KG1 (cell line): ENCODE measurements at places on chromosomes 16 and 17.

GRCh38 chr17:76781056-76781982 is 43.4 kb downstream of the MFSD11 start:
- DNase-seq = no peak

- no peak for DNase-seq
These were observed 613.7 kb downstream of the TMEM114 start for GRCh38 chr16:7976563-7976962.

DNA sequence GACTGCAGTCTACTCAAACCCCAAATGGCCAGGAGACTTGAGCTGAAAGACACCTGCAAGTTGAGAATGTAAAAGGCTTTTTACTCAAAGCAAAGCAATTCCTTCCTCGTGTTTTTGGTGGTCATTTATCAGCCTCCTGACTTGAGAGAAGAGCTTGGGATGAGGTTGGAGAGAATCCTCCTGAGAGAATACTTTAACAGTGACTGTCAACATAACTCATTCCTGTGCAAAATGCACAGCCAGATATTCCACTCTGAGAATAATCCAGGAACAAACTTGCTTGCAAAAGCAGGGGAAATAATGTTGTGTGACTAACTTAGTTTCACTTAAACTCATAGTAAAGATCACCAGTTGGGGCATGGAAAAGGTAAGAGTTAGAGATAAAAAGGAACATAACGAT is 53.4 kb downstream of the SNTB2 start:
- no peak for DNase-seq

GRCh38 chr17:1239210-1239609 is 31.0 kb upstream of the BHLHA9 start:
- no peak for DNase-seq

DNA sequence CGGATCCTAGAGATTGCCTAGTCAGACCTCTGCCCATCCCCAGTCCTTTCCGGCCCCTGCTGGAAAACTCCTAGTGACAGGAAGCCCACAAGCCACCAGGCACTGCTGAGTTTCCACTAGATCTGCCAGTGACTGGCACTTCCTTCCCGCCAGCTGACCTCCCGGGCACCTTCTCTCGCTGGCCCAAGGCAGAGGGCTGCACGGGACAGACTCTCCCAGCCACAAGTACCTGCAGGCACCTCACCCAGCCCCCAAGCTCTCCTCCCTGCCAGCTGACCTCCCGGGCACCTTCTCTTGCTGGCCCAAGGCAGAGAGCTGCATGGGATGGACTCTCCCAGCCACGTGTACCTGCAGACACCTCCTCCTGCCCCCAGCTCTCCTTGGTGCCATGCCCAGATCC is 66.3 kb upstream of the DOC2B start:
- no peak for DNase-seq

DNA sequence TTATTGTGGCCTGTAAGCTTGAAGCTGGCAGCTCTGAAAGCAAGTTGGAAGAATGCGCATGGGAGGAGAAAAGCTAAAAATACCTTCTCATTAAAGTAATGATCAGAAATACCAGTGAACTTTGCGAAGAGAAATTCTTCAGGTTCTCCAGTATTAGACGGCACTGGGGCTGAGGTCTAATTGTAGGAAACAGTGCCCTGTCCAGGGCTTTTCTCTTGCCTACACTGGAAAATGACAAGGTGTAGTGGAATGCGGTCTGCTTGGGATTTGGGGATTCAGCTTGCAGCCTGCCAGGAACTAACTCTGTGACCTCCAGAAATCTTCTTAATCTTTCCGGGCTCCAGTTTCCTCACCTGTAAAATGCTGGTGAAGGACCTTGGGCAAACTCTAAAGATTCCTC is 53.3 kb upstream of the KCNJ16 start:
- DNase-seq = no peak

DNA sequence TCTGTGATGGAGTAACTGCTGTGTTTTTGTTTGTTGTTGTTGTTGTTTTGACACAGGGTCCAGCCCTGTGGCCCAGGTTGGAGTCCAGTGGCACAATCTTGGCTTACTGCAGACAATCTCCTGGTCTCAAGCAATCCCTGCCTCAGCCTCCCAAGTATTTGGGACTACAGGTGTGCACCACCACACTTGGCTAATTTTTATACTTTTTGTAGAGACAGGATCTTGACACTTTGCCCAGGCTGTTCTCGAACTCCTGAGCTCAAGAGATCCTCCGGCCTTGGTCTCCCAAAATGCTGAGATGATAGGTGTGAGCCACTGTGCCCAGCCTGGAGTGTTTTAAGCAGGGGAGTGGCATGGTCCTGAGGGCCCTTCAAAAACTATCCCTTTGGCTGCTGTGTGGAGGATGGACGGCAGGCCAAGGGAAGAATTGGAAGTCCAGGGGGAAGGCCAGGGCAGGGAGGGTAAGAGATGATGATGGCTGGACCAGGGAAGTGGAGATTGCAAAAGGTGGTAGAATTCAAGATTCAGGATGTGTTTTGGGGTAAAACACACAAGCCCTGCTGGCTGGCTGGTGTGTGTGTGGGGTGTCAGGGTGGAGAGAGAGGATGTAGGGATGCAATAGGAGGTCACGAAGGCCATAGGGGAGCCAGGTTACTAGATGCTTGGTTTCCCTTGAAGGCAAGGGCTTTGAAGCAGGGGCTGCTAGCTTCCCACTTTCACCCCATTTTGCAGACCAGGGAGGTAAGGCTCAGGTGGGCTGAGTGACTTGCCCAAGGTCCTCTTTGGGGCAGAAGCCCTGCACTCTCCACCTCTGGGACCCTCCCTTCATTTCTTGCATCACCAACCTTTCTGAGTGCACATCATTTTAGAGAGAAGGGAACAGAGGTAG is 18.8 kb upstream of the PLLP start:
- DNase-seq = no peak

GRCh38 chr17:79836972-79837887 is 2.0 kb downstream of the CBX4 start:
- DNase-seq = no peak
